ENCODE measurements at places on chromosomes 1 and 21. TPM values are rescaled to one million over a fixed set of nuclear protein-coding genes. Genes with fewer than 3 reads are reported as not detected.

- DNase-seq: peak; percentile 31
These were observed 344.3 kb downstream of the DUSP10 start for GRCh38 chr1:221397606-221398005.

GRCh38 chr1:231953660-231954059 is 327.1 kb downstream of the DISC1 start:
- DNase-seq: no peak

- no peak for DNase-seq
These were observed 35.9 kb downstream of the PIK3R3 start for GRCh38 chr1:46096269-46097148.

GRCh38 chr21:34029743-34030528 is 43.4 kb upstream of the MRPS6 start:
- peak; percentile 45 for DNase-seq

- no peak for DNase-seq
These were observed 5.7 kb upstream of the ABCA4 start for GRCh38 chr1:94126651-94127050.

DNA sequence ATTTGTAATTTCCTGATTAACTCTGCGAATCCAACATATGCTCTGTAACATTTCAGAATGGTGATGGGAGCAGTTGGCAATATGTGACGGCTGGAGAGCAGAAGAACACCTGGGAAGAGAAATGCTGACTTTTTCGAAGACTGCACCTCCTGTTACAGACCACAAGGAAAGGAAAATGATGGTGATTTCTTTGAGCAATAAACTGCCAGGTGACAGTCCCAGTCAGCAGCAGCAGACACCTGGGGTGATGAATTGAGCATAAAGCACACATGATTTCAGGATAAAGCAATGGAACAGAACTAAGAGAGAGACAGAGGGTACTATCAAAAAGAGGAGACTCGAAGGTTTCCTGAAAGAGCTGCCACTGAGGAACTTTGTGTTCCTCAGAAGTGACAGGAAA is 528.6 kb downstream of the NEGR1 start:
- no peak for DNase-seq

Gene KCNJ9
- total RNA-seq: not detected

Gene F3
- total RNA-seq: not detected

DNA sequence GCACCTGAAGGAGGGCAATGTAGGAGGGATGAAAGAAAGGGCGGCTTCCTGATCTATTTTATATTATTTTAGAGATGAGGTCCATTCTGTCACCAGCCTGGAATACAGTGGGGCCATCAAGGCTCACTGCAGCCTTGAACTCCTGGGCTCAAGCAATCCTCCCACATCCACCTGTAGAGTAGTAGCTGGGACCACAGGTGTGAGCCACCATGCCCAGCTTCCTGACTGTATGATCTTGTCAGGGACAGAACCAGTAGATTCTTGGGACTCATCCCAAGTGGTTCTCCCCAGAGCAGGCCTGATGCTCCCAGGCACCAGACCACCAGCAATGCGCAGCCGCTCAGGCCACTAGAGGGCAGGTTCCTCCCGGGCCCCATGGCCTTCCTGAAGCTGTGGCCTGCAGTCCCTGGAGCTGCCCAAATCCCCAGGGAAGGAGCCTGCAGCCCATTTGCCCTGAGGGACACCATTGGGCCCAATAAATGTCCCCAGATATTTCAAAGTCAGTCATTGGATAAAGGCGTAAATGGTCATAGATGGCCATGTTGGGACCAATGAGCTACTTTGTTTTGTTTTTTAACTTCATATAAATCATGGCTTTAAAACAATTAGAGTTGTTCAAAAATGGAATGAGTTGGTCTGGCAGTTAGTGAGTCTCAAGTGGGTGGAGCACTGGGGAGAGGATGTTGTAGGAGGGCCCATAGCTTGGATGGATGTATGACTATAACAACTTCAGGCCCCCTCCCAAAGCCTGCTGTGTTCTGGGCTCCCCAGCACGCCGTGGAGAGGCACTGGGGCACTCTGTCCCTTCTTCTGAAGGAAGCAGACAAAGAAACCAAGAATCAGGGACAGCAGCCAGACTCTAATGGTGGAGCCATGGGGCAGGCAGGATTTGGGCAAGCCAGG is 44.7 kb upstream of the GOLT1A start:
- peak; percentile 39 for DNase-seq

GRCh38 chr1:113860891-113861290 is 10.6 kb downstream of the PTPN22 start:
- DNase-seq: no peak

- DNase-seq: no peak
These were observed 34.9 kb downstream of the ATP2B4 start for GRCh38 chr1:203661572-203661971.

GRCh38 chr1:8652467-8653046 is 164.9 kb downstream of the RERE start:
- DNase-seq: no peak

DNA sequence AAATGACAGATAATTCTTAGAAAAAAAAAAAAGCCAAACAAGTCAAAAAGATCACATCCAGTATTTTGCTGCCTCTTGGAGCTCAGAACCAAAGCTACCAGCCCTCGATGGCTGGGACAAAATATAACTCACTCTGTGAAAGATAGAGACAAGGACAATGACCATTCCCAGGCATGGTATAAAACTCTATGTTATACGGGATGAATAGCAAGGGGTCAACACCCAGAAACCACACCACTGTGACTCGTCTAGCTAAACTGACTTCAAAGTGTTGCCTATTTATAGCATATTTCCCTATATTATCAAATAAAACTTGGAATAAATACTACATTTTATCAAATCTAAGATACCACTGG is 10.1 kb downstream of the TMEM63A start:
- no peak for DNase-seq

DNA sequence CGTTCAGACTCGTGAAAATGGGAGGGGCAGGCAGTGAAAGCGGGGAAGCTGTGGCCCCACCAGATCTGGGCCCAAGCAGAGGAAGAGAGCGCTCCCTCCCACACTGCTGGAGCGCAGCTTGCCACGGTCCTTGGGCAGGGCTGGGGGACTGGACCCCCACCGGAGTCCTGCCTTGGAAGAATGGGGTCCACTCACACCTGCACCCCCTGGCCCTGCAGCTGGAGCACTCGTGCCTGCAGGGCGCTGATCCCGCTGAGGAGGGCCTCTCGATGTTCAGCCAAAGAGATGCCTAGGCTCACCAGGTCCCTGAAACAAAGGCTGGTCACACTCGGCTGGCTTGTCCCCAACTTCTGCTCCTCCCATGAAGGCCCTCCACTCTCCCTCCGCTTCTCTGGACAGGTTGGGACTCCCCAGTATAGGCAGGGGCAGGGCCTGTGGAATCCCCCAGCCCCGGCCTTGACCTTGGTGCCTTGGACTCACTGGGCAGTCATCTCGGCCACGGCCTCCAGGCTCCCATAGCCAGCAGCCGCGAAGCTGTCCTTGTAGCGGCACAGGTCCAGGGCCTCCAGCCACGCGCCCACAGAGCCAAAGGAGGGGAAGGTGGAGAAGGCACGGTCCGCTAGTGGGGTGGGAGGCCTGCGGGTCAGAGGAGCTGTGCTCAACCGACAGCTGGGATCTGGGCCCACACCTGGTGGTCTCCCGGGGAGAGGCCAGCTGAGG is 26.0 kb downstream of the CDCA8 start:
- DNase-seq: no peak

- DNase-seq: no peak
These were observed 18.0 kb upstream of the TRIM17 start for GRCh38 chr1:228434689-228435088.

Gene PDC
- not detected for total RNA-seq

DNA sequence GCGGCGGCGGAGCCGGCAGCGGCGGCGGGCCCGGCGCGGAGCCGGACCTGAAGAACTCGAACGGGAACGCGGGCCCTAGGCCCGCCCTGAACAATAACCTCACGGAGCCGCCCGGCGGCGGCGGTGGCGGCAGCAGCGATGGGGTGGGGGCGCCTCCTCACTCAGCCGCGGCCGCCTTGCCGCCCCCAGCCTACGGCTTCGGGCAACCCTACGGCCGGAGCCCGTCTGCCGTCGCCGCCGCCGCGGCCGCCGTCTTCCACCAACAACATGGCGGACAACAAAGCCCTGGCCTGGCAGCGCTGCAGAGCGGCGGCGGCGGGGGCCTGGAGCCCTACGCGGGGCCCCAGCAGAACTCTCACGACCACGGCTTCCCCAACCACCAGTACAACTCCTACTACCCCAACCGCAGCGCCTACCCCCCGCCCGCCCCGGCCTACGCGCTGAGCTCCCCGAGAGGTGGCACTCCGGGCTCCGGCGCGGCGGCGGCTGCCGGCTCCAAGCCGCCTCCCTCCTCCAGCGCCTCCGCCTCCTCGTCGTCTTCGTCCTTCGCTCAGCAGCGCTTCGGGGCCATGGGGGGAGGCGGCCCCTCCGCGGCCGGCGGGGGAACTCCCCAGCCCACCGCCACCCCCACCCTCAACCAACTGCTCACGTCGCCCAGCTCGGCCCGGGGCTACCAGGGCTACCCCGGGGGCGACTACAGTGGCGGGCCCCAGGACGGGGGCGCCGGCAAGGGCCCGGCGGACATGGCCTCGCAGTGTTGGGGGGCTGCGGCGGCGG is 1.0 kb downstream of the ARID1A start:
- peak; percentile 66 for DNase-seq

Gene CFHR3
- total RNA-seq: not detected

- DNase-seq: no peak
These were observed 37.5 kb downstream of the HIVEP3 start for GRCh38 chr1:41880950-41881885.

DNA sequence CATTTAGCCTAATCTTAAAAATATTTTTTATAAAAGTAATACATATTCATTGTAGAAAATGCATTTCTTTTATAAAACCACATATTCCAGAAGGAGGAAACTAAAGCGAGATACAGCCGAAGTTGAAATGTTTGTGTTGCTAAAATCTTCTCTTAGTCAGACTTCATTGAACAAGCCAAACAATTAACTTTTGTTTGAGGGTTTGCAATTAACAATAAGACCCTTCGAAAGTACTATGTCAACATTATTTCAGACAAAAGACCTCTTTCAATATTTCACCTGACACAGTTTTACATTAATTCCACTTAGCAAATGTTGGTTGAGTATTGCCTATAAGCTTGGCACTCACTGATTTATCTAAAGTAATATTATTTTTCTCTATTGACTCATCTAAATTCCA is 354.0 kb upstream of the ADAMTS5 start:
- no peak for DNase-seq

Gene RIMS3
- total RNA-seq: 6.2 TPM

Data from activated CD8-positive, alpha-beta T cell treated with anti-CD3 and anti-CD28 coated beads, Interleukin-2, amount 10 ng/mL, durations not matched to agents 7 days and 5 days (primary cell).